Neural progenitor cell (in vitro differentiated cells): ENCODE measurements at places on chromosomes 12 and 14. TPM values are rescaled to one million over a fixed set of nuclear protein-coding genes. Genes with fewer than 3 reads are reported as not detected.
A peak's percentile ranks its signal among the peaks of the same experiment; 100 is the strongest.

DNA sequence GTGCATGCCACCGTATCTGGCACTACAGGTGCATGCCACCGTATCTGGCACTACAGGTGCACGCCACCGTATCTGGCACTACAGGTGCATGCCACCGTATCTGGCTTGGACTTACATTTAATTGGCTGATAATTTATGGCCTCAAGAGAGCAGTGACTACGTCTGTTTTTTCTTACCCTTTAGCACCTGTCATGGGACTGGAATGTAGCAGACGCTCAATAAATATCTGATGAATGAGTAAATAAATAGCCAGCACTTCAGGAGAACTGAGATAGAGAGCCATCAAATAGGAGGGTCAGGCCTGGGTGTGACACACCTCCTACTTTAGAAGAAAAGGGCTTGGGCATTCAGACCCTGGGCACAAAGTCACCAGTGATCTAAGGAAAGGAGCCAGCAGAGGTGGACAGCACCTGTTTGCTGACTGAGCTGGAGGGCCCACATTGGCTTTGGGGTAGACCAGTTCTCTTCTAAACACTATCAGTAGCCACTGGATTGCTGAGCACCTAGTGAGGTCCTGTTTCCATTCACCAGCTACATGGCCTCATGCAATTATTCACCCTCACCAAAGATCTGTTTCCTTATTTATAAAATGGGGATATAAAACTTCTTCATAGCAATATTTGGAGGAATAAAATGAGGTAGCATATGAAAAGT is 50.1 kb downstream of the RFX4 start:
- DNase-seq: no peak

DNA sequence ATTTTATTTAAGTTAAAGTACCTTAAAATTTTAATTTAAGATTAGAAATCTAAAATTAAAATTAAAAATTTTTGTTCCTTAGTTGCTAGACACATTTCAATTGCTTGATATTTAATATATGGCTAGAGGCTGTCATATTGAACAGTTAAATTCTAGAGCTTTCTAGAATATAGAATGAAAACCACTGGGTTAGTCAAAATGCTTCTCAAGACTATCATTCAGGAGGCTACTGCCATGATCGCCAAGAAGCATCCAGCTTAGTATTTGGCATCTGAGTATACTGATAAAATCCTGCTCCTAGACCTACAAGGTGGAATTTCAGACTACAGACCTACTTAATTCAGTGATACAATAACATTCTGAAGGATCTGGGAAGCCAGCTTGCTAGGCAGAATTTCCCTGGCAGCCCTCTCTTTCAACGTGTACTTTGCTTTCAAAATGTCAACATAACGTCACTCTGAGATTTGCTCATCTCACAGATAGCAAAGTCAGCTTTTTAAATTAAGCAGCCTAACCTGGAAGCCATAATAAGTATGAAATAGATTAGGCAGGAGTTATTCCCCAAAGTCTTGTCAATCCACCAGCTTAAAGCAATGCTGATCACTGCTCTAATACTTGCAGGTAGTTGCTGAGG is 525.8 kb downstream of the FSCB start:
- no peak for DNase-seq

Gene KIF26A
- total RNA-seq: 6.1 and 40.2 TPM in 2 replicates

GRCh38 chr14:59020382-59020781 is 168.1 kb upstream of the DAAM1 start:
- DNase-seq: peak; percentile 27
